ENCODE measurements at places on chromosomes 7 and 10.
A peak's percentile ranks its signal among the peaks of the same experiment; 100 is the strongest.

- DNase-seq = no peak
Measured at GRCh38 chr10:28530751-28531150, 2.2 kb upstream of the WAC start.

GRCh38 chr10:95976362-95977229 lies 66.8 kb upstream of the CCNJ start:
- DNase-seq = peak; percentile 3

GRCh38 chr10:113444766-113445365 lies 108.0 kb upstream of the HABP2 start:
- DNase-seq = no peak

GRCh38 chr10:3972460-3973301 lies 187.7 kb upstream of the KLF6 start:
- DNase-seq = no peak

GRCh38 chr7:100563100-100563564 lies 10.6 kb downstream of the SAP25 start:
- no peak for DNase-seq

DNA sequence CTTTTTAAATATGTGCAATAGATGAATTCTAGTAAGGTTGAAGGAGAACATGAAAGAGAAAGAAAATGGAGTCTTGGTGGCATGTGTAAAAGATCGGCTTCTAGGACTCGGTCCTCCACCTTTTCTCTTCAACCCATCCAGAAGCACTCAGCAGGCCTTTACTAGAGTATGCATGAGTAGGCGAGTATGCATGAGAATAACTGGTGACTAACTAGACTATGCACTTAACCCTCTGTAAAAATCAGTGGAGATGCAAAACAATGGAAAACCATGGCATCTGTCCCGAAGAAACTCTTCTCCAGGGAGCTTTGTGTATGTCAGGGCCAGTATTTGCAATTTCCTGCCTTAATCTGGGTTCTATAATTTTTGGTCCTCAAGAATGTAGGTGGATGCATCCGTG lies 40.0 kb upstream of the GRB10 start:
- no peak for DNase-seq

GRCh38 chr7:115033917-115034459 lies 112.1 kb downstream of the MDFIC start:
- no peak for DNase-seq

GRCh38 chr10:86940677-86941076 lies 16.7 kb downstream of the MMRN2 start:
- DNase-seq = no peak

- no peak for DNase-seq
Measured at GRCh38 chr7:1767524-1767923, 97.4 kb downstream of the ELFN1 start.

DNA sequence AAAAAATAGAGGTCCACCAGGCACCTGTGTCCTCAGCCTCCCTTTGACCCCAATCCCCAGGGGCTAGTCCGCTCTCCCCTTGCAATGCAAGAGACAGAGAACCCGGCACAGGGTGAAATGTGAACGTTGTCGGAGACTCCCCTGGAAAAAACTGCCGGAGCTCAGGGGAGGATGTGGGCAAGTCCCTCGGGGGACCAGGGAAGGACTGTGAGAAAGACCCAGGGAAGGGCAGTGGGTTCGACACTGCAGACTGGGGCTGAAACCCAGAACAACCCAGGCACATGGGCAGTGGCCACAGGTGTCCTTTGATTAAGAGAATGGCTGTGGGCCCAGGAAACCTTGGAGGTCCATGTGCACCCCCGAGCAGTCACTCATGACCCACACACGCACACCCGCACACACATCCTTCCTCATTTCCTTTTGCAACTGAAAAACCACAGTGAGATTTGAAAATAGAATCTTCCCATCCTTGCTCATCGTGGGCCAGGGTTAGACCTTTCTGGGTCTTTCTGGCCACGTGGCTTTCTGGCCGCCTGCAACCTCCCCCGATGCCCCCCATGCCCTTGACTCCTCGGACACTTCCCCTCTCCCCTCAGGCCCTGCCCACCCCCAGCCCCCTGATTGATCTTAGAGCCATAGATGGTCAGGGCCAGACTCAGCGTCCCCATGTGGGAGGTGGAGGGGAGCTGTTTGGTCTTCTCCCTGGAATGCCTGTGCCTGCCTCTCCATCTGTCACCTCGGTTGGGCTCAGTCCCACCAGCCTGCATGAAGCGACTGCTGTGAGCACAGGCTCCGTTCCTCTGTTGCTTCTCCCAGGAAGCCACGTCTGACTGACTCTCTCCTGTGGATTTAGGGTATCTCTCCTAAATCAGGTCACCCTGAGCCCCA lies 7.9 kb downstream of the LAT2 start:
- DNase-seq = peak; percentile 87

GRCh38 chr7:118575393-118575948 lies 351.0 kb downstream of the ANKRD7 start:
- no peak for DNase-seq

DNA sequence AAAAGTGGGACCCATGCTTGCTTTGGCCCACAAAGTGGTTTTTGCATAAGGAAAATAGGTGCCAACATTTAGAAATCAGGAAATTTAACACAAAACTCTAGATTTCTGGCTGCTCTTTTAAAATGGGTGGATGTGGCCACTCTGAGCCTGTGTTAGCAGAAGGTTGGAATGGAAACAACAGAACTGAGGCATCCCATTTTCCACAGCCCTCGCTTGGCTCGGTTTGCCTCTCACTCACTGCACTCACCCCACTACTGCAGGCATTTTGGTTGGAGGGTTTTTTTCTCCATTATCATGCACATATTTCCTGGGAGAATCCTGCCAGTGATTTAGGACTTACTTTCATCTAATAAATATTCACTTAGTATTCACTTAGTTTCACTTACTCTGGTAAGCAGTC lies 178.9 kb downstream of the BICC1 start:
- DNase-seq = no peak

GRCh38 chr7:43565786-43566185 lies 17.1 kb upstream of the STK17A start:
- DNase-seq = no peak

DNA sequence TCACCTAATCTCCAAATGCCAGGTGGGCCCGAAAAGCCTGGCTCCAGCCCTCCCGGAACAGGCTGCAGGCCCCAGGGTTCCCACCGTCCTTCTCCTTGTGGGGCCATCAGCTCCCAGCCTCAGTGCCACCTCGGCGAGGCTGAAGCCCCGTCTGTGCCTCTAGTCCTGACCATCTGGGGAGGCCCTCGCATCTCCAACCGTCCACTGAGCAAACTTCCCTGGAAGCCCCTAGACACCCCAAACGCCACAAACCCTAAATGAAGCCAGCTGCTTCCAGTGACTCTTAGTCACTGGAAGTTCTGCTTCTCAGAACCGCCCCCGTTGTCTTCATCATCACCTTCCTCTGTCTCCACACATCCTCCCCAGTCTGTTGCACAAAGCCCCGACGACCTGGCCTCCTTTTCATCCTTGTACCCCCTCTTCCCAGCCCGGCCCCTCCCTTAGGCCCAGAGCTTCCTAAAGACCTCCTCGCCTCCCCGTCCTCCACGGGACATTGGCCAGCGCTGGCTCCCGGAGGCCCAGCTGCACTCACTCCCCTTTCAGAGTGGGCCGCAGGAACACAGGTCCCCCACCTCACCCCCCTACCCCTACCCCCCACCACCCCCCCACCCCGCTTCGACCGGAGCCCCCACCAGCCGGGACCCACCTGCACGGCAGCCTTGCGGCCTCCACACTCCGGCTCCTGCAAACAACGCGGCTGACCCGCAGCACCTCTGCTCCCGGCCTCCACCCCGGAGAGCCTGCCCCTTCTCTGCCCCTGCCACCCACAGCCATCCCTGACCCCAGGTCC lies 1.1 kb upstream of the DIP2C start:
- DNase-seq = no peak

DNA sequence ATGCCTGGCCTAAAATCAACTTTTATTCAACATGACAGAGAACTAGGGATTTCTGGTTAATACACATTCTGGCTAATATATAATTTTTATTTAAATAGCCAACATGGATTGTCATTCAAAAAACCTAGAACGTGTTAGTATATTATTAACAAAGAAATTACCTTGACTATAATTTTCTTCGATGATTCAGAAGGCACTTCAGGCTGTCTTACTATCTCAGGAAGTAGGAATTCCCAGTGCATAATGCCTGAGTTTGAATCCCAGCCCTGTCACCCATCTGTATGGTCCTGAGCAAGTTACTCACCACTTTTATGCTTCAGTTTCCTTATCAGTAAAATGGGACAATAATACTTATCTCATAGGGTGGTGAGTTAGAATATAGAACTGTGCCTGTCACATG lies 106.2 kb downstream of the SORCS1 start:
- DNase-seq = no peak

DNA sequence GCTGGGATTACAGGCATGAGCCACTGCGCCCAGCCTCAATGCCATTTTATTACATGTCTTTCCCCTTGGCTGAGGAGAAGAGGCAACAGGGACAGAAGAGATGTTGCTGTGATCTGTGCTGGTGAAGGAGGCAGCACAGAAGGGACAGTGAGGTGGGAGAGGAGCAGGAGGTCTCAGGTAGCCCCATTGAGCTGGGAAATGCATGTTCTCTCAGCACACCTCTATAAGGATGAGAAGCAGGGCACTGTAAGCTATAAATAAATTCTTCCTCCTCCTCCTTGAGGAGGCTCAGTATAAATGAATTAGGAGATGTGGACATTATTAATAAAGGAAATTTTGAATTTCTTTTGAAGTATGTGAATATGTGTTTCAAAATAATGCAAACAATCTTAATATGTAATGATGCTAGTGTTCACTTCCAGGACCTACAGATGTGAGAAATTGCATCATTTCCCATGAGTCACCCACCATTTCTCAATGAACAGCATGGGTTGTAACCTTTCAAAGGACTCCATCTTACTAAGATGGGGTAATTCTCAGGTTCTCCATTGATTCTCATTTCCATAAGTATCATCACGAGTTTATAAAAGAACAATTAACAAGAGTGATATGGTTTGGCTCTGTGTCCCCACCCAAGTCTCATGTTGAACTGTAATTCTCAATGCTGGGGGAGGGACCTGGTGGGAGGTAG lies 88.9 kb upstream of the ODAD2 start:
- peak; percentile 86 for DNase-seq

- no peak for DNase-seq
Measured at GRCh38 chr7:105703207-105703930, 122.1 kb upstream of the EFCAB10 start.

DNA sequence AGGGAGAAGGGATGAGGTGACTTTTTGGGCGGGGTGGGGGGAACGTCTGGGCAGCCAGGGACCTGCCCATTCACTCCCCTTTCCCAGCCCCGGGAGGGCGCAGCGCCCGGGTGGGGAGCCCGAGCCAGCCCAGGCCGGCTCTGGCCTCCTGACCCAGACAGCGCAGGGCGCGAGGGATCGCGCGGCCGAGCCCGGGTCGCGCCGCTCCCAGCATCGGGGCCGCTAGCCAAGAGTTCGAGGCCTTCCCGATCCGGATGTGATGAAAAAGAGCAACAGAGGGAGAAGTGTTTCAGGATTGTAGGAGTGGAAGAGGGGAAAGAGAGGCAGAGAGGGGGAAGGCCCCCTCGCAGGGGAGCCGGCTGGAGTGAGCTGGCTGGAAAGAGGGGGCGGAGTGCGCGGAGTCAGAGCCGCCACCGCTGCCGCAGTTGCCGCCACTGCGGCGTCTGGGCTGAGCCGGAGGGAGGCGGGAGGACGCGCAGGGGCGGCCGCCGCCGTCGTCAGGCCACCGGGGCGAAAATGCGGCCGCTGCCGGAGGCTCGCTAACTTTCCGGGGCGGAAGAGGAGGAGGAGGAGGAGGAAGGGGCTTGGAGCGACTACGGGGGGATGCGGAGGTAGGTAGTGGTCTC lies at the start of gene MDFIC:
MDFIC (plus strand) TSS at position 69 of the 626 bp plus-strand sequence. CDS start 940 bp downstream, outside the sequence.
- DNase-seq = peak; percentile 41

GRCh38 chr10:77458986-77459590 lies 178.5 kb downstream of the KCNMA1 start:
- DNase-seq = no peak

DNA sequence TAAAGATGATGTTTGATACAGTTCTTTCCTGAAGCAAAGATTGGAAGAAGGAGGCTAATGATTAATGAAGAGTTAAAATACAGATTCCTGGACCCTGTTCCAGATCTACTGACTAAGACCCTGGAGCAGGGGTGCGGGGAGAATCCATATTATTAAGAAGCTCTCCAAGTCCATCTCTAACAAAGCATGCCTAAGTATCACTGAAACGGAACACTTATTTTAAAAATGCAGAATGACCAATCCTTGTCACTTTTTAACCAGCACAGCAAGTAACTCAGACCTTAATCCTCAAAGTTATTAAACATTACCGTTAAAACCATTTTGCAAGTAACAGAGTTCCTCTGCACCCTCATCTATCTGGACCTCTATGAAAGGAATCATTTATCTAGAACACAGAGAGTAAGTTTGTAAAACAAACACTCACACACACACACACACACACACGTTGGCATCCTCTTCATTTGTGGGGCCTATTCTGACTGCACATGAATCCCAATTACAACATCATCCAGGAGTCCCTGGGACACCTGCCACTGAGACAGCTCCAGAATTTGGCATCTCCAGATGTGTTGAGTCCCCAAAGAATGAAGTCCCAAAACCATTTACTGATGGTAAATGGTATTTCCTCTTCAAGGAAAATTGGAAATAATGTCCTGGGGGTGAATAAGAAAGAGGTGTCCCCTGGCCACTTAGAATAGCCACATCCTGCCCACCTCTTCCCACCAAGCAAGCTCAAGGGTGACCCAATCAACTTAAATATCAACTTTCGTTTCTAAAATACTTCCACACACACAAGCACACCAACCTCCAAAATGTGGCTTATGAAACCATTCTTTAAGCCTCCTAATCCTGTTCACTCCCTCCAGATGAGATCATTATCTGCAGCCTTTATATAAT lies 117.5 kb downstream of the PARD3 start:
- DNase-seq = no peak

DNA sequence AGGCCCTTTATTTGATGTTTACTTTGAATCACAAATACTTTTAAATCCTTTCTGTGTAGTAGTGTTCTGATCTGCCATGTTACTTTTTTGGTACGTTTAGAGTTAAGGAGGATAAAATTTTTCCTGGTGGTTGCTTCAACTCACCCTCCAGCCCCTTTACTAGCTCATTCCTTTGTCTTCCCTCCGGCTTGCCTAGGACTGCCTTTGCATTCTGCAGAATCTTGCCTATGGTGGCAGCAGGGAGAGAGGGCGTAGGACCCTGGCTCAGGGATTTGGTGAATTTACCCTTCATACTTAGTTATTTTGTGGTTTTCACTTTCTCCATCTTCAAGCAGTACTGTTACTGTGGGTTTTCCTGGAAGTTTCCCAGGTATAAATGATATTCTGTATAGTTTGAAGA lies 833.5 kb downstream of the XPNPEP1 start:
- DNase-seq = no peak

DNA sequence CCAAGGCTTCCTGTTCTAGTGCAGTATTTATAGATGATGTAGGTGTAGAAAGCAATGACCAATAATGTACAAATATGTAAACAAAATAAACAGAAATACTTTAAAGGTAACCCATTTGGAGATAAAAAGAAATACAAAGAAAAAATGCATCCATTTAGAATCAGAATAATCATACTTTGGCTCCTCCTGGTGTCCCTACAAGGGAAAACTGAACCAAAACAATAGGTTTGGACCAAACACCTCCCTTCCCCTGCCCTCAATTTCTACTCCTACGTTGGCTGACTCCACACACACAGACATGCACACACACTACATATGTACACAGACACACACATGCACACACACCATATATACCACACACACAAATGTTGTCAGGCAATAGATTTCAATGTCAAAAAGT lies 36.0 kb downstream of the C10orf143 start:
- DNase-seq = no peak

- no peak for DNase-seq
Measured at GRCh38 chr7:10022957-10023356, 950.7 kb upstream of the PHF14 start.

- DNase-seq = peak; percentile 99
Measured at GRCh38 chr7:139680676-139681462, 96.9 kb downstream of the HIPK2 start.

- DNase-seq = no peak
Measured at GRCh38 chr10:104022026-104022425, 55.1 kb downstream of the SLK start.
